ENCODE measurements at places on chromosomes 6 and 20.

DNA sequence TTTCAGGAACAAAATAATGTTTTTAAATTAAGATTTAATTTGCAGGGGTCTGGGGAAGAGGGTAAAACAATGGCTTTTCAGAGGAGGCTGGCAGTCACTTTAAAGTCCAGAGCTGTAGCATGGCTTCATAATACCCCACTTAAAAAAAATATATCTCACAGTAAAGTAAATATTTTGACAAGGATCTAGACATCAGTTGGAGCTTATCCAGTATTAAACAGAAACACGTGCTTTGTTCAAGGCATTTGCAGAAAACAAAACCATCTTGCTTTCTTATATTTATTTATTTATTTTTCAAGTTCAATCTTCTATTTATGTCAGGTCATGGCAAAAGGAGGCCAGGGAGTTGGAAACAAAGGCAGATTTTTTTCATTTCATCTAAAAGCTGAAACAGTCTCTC, 53.3 kb upstream of the PRL start:
- DNase-seq = no peak

DNA sequence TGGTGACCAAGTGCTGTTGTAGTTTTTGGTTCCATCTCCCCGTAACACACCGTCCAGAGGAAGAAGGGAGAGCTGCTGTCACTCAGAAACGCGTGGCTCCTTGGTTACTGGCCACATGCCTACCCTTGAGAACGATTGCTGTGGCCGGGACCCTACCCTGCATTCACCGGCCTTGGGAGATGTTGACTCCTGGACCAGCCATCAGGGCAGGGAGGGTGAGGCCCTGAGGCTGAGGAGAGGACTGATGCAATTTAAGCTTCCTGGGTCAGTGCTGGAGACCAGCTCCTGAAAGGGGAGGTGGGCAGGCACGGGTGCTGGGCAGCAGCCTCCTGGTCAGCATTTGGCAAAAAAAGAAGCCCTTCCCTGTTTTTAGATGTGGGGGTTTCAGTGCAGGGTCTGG, 31.5 kb downstream of the ERMARD start:
- DNase-seq = no peak

DNA sequence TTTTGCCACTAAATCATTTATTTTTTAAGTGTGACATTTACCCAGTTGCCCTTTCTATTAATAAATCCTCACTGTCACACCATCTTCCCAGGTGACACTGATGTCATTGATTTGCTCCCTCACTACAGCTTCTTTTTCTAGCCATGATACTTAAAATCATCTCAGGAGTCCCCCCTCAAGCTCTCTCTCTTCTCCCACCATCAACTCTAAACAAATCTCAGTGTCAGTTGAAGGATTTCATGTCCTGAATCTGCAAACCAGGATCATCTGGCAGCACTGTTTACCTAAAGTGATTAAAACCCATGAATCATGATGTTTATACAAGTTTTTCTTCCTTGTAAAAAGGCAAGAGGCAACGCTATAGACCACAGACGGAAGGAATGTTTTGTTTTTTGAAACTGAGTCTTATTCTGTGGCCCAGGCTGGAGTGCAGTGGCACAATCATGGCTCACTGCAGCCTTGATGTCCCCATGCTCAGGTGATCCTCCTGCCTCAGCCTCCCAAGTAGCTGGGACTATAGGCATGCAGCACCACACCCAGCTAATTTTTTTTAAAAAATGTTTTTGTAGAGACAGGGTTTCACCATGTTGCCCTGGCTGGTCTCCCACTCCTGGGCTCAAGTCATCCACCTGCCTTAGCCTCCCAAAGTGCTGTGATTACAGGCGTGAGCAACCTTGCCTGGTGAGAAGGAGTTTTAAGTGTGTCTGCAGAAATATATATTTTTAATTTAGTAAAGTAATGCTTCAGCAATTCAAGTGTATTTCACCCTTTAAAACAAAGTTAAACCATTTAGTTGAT, 30.1 kb upstream of the SH3BGRL2 start:
- DNase-seq = no peak

DNA sequence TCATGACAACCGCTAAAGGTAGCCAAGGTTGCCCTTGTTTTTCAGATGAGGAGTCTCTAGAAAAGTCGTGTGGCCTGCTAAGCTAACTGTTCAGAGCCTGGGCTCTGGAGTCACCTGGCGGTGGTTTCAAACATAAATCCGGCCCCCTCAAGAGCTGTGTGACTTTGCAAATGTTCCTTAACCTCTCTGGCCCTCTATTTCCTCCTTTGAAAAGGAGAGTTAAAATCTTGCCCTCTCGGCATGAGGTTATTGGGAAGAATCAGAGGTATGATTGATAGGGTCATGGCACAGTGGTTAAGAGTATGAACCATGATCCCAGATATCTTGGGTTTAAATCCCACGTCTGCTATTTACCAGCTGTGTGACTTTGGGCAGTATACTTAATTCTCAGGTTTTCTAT, 5.6 kb upstream of the LBP start:
- DNase-seq = no peak

DNA sequence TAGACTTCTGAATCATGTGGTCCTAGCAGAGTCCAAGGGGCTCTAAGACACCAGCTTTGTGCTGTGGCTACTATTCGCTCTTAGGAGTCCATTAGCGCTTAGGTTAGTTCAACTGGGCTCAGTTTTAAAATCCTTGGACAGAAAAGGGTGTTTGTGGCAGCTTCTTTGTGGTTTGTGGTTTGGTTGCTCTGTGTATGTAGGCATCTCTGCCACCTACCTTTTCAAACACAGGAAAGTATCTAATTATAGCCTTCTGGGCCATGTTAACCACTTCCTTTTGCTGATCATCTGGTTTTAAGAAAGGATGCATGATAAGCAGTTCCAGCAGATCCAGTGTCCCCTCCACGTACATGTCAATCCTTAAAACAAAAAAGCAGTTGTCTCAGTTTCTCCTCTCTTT, 10.8 kb downstream of the GSTA4 start:
- DNase-seq = peak; percentile 76

- DNase-seq = no peak
Measured at GRCh38 chr6:101784094-101784493, 390.6 kb downstream of the GRIK2 start.

DNA sequence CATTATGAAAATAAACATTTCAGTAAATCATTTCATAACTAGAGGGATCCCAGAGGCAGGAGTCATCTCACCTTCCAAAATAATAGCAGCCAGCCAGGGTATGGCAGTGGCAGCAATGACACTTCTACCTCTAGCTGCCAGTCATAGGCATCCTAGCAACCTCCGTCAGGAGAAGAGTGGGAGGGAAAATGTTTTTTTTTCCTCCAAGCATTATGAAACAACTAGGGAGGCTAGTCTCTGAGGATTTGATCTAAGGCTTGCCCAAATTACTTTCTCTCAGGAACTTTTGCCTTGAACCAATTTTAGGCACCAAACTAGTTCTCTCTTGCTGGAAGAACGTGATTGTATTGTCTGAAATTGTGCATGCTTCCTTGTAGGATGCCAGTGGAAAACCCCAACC, 208.7 kb upstream of the PREP start:
- DNase-seq = no peak

DNA sequence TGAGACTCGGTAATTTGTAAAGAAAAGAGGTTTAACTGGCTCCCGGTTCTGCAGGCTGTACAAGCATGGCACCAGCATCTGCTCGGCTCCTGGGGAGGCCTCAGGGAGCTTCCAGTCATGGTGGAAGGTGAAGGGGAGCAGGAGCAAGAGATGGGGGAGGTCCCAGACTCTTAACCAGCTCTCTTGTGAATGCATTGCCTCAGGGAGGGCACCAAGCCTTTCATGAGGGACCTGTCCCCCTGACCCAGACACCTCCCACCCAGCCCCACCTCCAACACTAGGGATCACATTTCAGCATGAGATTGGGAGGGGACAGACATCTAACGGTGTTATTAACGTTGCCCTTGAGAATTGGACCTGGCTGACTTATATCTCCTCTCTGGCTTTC, 68.6 kb downstream of the PTPN1 start:
- no peak for DNase-seq

DNA sequence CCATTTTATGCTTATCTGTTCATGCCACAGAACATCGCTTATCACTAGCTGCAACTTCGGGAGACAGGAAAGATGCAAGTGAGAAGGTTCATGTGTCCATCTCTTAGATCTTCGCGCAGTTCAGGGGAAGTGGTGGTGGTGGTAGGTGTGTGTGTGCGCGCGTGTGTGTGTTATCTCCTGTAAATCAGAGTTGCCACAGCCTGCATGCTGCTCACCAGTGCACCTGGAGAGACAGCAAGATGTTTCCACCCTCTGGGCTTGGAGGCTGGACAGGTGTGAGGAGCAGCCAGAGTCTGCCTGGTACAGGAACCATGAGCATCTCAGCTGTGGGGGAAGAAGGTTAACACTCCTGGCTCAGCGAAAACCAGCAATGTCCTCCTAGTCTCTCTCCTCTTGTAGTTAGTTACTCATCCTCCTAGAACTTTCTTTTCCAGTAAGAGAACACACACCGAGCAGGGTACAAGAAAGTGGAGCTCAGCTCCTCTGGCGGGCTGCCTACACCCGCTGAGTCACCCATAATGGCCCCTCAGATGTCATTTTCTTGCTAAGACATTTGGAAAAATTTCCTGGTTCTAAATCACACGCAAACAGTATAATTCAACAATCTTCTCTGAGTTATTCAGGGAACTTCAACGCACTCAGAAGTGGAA, 5.1 kb upstream of the TUBB1 start:
- peak; percentile 58 for DNase-seq

DNA sequence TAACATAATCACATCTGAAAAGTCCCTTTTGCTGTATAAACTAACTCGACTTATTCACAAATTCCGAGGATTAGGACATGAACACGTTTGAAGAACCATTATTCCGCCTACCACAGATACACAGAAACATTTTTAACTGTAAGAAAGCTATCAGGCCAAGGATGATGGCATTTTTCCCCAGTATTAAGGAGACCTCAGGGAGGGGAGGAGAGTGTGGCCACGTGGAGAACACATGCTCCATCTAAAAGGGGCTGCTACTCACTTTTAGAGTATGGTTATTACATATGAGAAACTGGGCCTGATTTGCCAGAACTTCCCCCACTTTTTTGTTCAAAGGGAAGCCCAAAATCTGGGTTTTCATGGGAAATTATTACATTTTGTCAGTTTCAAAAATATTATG, 153.4 kb downstream of the EYA2 start:
- DNase-seq = no peak

DNA sequence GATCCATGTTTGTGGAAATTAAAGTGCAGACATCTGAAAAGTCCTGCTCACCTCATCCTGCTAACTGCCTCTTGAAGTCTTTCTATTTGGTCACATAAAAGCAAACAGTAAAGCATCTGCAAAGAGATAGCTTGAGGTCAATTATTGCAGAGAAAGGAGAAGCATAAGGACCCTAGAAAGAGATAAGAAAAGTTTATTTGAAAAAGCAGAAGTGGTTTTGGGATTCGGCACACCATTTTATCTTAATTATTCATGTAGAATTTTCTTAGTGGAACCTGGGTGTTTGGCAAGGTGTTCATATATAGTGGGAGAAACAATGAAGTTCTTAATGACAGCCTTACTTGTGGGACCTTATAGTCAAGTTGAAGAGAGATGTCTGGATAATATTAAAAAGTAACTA, 280.8 kb downstream of the CENPW start:
- DNase-seq = no peak

GRCh38 chr6:63705707-63706106, 70.1 kb downstream of the PHF3 start:
- DNase-seq = no peak

DNA sequence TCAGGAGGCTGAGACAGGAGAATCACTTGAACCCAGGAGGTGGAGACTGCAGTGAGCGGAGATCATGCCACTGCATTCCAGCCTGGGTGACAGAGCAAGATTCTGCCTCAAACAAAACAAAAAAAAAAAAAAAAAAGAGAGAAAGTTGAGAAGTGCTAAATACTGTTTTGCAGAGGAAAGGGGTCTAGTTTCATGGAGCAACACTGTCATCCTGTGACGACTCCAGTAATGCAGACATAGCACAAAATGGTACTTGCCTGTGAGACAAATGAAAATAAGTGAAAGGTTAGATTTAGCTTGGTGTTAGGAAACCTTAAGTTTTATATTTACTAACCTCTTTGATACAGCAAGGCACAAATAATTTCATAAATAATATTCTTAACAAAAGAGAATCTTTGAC, 29.7 kb downstream of the CEP162 start:
- DNase-seq = no peak

- DNase-seq = no peak
Measured at GRCh38 chr20:10430000-10430466, 4.0 kb downstream of the MKKS start.

- no peak for DNase-seq
Measured at GRCh38 chr6:16922282-16922681, 161.0 kb upstream of the ATXN1 start.

All from central memory CD4-positive, alpha-beta T cell (primary cell).